IMR-90 (cell line): ENCODE measurements at places on chromosomes 1 and 21. TPM values are rescaled to one million over a fixed set of nuclear protein-coding genes. Genes with fewer than 3 reads are reported as not detected.

- DNase-seq = no peak
Observed at GRCh38 chr1:4494027-4494426, 160.4 kb upstream of the AJAP1 start.

DNA sequence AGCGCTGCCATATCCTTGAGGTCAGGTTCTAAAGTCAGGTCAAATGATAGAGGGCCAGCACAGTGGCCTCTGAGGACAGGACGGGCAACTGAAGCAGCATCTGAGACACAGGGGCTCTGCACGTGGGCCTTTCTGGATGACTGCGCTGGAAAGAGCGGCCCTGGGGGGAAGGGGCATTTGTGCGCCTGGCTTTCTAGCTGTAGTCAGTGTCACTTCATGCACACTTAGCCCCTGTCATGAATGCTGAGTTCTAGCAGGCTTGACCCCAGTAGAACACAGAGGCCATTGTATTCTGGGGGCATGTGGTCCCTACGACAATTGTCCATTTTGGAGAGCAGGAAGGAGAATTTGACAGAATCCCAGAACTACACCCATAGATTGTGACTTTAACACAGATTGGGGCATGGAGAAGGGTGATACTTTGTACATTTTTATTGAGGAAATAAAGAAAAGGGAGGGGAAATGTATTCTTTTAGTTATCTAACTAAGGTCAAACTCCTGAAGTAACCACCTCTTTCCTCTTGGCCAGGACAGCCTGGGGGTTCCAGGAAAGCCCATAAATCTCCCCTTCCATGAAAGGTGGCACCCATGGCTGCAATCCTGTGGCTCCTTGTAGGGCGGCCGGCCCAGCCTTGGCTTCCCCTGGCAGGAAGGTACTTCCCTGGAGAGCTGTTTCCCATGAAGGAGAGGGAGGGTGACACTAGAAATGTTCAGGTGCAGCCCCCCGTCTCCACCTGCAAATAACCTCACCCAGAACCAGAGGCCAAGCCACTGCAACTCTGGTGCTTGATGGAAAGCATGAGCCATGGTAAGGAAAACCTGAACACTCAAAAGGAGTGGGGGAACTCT is 34.4 kb downstream of the NTPCR start:
- DNase-seq = no peak

DNA sequence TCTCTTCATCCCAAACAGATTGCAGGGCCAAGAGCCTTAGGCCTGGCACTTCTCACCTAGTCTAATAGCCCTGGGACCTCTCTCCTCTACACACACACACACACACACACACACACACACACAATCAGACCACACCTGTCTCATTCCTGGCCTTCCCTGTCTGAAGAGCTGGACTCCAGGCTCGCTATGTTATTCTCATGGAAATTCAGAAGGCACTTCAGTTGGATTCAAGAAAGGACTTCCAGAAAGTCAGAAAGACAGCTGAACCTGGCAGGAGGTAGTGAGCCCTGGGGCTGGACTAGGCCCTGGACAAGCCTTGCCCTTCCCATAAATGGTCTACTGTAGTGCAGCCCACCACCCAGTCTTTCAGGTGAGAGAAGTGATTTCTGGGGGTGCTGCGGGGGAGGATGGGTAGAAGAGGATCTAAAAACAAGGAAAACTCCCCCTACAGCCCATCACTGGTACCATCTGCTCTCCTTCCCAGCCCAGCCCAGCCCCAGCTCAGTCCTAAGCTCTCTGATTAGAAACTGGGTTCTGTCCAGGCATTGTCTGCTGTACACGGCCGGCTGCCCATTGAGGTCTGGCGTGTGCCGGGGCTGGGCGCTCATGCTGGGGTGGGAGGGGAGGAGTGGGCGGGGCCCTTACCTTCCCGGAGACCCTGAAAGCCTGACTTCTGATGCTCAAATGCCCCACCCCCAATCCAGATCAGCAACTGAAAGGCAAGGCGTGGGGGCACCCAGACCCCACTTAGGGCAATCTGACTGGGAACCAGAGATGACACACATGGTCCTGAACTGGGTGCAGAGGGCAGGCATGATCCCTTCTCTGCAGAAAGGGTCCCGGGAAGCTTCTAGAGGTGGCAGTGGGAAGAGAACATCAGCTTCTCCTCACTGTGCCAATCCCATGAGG is 2.5 kb downstream of the KIF21B start:
- no peak for DNase-seq

GRCh38 chr1:119687434-119688079 is 24.2 kb upstream of the PHGDH start:
- no peak for DNase-seq

PLPPR4 gene
- 3.9 and 4.5 TPM in 2 replicates for polyA plus RNA-seq

NPL gene
- 0.63 and 0.68 TPM in 2 replicates for polyA plus RNA-seq

DNA sequence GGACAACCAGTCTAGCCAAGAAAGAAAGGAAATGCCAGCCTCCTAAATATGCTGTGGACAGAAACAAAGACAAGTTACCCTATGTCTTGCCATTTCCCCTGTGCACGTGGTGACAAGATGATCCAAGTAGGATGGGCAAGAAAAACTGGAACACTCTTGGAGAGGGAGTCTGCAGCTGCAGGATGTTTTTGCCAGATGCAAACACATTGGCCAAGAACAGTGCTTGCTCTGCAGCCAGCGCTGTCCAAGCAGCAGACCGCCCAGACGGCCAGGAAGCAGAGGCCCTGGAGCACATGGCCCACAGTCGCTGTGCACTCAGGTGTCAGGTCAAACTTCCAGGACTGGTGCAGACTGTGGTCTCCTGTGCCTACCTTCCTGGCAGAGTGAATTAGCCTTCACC is 189.3 kb downstream of the SLC35F3 start:
- DNase-seq = no peak

DNA sequence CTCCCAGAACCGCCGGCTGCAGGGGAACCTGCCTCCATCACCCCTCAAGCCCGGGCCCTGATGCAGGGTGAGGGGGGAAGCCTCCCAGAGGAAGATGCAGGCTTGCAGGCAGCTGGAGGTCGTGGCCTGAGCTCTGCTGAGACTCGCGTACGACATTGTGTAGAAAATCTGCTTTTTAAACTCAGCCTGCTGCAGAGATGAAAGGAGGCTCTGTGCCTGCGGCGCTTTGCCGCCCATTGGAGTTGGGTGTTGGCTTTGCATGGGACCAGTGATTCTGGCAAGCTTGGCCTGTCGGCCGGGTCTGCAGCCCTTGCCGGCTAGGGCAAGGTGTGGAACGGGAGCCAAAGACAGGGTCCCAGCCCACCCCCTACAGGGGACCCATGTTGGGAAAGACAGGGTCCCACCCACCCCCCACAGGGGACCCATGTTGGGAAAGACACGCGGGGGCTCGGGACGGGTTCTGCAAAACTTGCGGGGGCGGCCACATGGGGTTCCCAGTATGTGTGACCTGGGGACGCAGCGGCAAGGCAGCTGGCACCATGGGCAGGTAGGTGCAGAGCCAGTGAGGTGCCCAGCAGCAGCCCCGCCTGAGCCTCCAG is 55.6 kb downstream of the SLX9 start:
- DNase-seq = no peak

- no peak for DNase-seq
Observed at GRCh38 chr1:198691063-198691462, 52.2 kb downstream of the PTPRC start.

DNA sequence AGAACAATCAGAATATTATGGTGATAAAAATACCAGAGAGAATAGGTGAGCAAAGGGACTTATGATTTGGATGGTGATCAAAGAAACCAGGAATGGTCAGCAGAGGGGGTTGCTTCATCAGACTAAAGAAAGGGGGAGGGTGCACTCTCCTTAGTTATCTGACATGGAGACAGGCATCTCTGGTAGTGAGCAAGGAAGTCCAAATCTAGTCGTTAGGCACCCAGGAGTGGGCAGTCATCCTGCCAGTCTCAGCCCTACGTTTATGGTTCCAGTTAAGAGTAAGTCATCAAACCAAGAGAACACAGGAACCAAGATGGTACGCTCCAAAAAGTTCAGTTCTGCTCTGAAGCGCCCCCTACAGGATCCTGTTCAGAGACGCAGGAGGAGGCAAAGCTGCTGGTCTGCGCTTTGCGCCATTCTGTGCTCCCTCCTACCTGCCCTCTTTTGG is 28.6 kb downstream of the EBNA1BP2 start:
- DNase-seq = no peak

- DNase-seq = peak; percentile 81
Observed at GRCh38 chr1:224696891-224697765, 81.0 kb downstream of the CNIH3 start.

UROD gene
- polyA plus RNA-seq = 224 and 247 TPM in 2 replicates

TIAM1 gene
- 2.9 TPM in 2 replicates for polyA plus RNA-seq

- peak; percentile 94 for DNase-seq
Observed at GRCh38 chr1:241817331-241817792, 30.6 kb upstream of the EXO1 start.

- DNase-seq = no peak
Observed at GRCh38 chr1:114334297-114334696, 176.7 kb downstream of the TRIM33 start.

DNA sequence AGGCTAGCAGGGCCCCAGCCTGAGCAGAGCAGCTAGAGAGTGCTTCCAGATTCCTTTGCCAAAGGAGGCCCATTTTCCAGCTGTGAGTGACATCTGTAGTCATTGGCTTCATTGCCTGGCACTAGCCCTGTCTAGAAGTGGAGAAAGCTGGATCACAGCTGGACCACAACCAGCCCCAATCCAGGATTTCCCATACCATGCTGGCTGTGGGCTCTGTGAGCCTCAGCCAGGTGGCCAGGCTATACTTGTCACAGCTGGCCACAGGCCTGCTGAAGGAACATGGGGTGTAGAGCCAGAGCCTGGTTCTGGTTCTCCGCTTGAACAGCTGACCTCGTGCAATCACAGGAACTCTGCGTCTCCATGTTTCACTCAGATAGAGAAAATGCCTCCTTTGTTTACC is 36.6 kb downstream of the RIMKLA start:
- no peak for DNase-seq

ERO1B gene
- polyA plus RNA-seq = 0.52 and 0.60 TPM in 2 replicates

- DNase-seq = no peak
Observed at GRCh38 chr1:232511172-232511571, 118.8 kb downstream of the SIPA1L2 start.

GRCh38 chr1:145846201-145846612 is 777 bp downstream of the NUDT17 start:
- DNase-seq = peak; percentile 31

DNA sequence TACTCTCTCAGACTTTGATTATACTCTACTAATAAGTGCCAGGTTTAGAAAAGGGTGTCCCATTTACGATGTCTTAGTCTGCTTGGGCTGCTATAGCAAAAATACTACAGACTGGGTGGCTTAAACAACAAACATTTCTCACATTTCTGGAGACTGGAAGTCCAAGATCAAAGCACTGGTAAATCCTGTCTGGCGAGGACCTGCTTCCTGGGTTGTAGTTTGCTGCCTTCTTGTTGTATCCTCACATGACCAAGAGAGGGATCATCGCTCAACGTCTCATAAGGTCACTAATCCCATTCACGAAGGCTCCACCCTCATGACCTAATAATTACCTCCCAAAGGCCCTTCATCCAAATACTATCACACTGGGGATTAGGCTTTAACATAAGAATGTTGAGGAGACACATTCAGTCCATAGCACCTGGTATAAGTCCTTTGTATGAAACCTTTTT is 12.0 kb downstream of the PRDX6 start:
- peak; percentile 20 for DNase-seq

SIPA1L2 gene
- polyA plus RNA-seq = 6.2 and 7.1 TPM in 2 replicates

DNA sequence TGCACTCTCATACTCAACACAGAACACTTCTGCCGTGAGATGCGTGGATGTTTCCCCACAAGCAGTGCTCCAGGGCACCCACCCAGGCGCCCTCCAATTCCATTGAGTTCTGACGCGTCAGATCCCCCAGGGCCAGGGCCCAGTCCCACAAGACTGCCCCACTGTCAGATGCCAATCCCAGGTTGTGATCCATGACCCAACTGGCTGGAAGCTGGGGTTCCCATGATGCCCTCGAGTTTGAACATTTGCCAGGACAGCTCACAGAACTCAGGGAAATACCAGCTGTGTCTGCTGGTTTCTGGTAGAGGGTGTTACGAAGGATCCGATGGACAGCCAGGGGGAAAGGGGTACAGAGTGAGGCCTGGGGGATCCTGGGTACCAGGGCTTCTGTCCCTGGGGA is 58.4 kb downstream of the AGPAT3 start:
- peak; percentile 11 for DNase-seq

GRCh38 chr1:180862305-180862704 is 50.4 kb upstream of the KIAA1614 start:
- DNase-seq = peak; percentile 52
